Activated CD8-positive, alpha-beta memory T cell treated with anti-CD3 and anti-CD28 coated beads, Interleukin-2, amount 50 U/mL, for 48 hours (primary cell): ENCODE measurements at places on chromosomes 3 and 15.

GRCh38 chr3:104907507-104907906, 459.2 kb upstream of the ALCAM start:
- DNase-seq, result no peak

- DNase-seq, result no peak
Measured at GRCh38 chr15:66966256-66966655, 99.1 kb upstream of the SMAD3 start.

DNA sequence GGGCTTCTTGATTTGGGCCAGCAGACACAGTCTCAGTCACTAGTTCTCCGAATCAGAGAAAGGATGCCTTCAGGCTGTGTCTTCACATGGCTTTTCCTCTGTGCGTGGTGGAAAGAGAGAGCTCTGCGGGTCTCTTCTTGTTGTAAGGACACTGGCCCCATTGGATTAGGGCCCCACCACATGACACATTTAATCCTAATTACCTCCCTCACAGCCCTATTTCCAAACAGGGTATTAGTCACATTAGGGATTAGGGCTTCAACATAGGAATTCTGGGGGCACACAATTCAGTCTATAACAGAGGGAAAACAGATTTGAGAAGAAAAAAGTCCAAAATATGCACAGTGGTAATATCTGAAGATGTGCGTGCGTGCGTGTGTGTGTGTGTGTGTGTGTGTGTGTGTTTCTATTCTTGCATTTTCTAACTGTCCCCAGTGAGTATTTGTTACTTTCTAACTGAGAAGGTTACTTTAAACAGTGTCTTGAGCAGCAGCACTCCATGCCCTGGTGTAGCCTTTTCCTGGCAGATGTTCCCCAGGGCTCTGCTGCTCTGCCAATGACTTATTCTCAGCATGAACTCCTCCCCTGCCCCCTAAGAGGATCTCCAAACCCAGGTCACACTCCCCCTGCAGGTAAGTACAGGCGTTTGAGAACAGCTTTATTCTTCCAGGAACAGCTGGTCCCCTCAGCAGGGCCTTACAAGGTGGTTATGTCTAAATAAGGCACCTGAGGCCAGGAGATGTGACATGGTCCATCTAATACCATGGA, 72.9 kb downstream of the RPL39L start:
- no peak for DNase-seq

- no peak for DNase-seq
Measured at GRCh38 chr3:142270407-142270806, 45.0 kb upstream of the GK5 start.

DNA sequence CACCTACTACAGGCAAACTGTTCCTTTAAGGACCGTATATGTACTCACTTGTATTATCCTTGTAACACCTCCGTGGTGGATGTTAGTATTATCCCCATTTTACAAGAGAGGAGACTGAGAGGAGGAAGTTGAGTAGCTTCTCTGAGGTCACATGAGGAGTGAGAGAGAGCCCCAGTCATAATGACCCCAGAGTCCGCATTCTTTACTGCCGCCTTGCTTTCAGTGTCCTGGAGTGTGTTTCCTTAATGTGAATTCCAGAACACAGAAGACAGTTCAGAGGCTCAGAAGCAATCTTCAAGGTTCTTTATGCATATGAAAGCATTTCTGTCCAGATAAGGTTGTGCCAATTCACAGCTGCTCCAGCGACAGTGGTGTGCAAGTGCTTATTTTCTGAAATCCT, 199.2 kb downstream of the CACNA2D3 start:
- no peak for DNase-seq

DNA sequence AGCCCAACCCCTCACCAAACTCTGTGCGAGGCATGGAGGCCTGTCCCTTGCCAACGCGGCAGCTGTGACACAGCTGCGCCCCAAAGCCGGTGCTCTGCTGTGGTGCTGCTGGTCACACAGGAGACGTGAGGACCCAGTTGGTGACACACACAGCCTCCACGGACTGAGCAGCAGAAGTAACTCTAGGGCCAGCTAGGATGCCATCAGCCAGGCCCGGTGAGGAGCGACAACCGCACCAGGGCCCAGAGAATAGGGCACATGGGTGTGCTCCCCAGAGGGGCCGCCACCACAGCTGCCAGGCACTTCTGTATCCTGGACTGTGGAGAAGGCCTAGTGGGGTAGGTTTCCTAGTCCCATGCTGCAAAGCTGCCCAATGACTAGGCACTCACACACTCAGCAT, 10.7 kb downstream of the ZXDC start:
- DNase-seq, result no peak

DNA sequence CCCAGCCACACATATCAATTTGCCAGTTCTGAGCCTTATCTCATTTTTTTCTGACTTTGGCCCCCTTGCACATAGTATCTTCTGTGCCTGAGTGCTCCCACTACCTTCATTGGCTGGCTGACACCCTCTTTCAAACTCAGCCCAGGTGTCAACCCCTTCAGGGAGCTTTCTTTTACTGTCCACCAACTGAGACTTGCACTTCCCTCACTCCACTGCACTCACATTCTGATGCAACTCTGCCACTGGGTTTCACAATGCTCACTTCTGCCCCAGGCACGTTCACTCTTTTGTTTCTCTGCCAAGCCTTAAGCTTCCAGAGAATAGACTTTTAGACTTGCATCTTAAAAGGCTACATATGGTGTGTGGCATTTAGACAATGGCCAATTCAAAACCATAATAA, 101.5 kb upstream of the CBLB start:
- DNase-seq, result no peak

- no peak for DNase-seq
Measured at GRCh38 chr3:189630767-189631372, 319 bp upstream of the TP63 start.

DNA sequence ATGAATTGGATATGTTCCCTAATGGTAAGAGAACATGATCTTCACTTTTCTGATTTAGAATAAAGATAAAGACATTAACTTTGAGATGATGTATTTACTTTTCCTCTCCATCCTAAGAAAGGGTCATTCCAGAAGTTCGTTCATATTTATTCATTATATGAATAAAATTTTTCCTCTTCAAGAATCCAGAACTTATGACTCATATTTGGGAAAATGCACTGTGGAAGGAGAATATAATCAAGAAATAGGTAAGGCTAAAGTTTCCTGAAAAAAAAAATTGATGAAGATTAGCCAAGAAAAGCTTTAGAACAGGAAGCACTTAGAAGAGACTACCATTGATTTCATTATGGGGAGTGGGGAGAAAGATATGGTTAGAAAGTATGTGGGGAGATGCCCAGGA, 36.5 kb upstream of the CBLB start:
- no peak for DNase-seq

- DNase-seq, result no peak
Measured at GRCh38 chr3:156497326-156497725, 57.6 kb downstream of the SSR3 start.
